ENCODE measurements at places on chromosomes 4 and X.
A peak's percentile ranks its signal among the peaks of the same experiment; 100 is the strongest.

GRCh38 chr4:55609393-55609866, 17.4 kb upstream of the PDCL2 start:
- peak; percentile 50 for DNase-seq

DNA sequence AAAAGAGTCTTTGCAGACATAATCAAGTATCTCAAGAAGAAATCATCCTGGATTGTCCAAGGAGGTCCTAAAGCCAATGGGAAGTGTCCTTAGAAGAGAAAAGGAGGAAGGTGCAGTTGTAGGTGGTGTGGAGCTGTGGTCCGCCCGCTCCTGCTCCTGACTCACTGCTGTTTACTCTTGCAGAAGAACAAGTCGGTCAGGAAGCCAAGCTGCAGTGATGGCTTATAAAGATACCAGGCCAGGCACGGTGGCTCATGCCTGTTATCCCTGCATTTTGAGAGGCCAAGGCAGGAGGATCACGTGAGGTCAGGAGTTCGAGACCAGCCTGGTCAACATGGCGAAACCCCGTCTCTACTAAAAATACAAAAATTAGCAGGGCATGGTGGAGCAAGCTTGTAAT, 66.4 kb upstream of the ATP6AP2 start:
- no peak for DNase-seq

DNA sequence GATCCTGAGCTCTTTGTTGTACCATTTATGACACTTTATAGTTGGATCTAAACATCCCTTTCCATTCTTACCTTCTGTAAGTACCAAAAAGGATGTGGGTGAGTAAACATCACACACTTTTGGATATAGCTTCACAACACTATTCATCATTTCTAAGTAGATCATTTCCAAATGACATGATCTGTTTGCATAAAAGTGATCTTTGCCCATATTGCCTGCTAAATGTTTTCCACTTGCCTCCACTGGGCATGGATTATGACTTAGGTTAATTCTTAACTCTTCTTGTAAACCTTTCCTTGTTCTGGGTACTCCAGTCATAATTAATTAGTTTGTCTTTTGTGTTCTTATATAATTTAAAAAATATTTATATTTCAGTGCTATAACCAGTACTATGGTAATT, 244.9 kb upstream of the AGA start:
- DNase-seq = no peak

GRCh38 chr4:37667197-37668100, 18.7 kb downstream of the RELL1 start:
- DNase-seq = no peak

- no peak for DNase-seq
These were observed 29.0 kb downstream of the DDX60L start for GRCh38 chr4:168451331-168451730.

- no peak for DNase-seq
These were observed 106.0 kb downstream of the TMEM144 start for GRCh38 chr4:158316264-158316663.

- DNase-seq = no peak
These were observed 53.3 kb downstream of the RTL5 start for GRCh38 chrX:72078411-72078810.

Data from AG08395 (cell line).